CD4-positive, alpha-beta memory T cell (primary cell): ENCODE measurements at places on chromosomes 2 and 18.

GRCh38 chr2:102251042-102251848 lies 60.1 kb upstream of the IL1RL1 start:
- H3K27me3 ChIP-seq = no peaks in the 10 kb centered on the region
- H3K4me1 ChIP-seq = peaks cover 12% of the 10 kb centered on the region
- no peak overlapping the region for H3K27ac ChIP-seq

- no peaks in the 10 kb centered on the region for H3K27me3 ChIP-seq
- no peak for DNase-seq
- H3K27ac ChIP-seq = no peak overlapping the region
- no peaks in the 10 kb centered on the region for H3K36me3 ChIP-seq
These were observed 48.0 kb upstream of the MRPL33 start for GRCh38 chr2:27723372-27724144.

DNA sequence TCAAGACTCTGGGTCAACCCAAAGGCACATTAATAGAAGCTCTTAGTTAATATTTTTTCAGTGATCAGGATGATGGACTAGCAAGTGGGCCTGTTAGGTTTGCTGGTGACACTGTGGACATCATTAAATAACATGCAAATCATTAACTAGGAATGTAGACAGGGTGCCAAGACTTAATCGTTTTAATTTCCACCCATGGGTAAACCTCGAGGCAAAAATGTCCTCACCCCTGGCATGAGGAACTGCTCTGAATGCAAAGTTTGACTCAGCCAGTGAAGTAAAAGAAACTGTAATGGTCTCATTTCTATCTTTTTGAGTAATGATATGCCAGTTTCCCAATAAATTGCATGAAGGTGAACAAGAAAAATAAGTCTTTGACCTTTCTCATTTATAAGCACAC lies 152.6 kb upstream of the MEX3C start:
- no peak overlapping the region for H3K27ac ChIP-seq
- no peaks in the 10 kb centered on the region for H3K27me3 ChIP-seq
- no peak for DNase-seq
- no peak overlapping the region for H3K4me3 ChIP-seq

- no peak for DNase-seq
- H3K27ac ChIP-seq = no peak overlapping the region
- no peak overlapping the region for H3K4me3 ChIP-seq
These were observed 58.4 kb downstream of the CELF4 start for GRCh38 chr18:37507239-37507638.

- no peak overlapping the region for H3K27ac ChIP-seq
- H3K27me3 ChIP-seq = no peaks in the 10 kb centered on the region
- no peak for DNase-seq
These were observed 319.8 kb upstream of the HNRNPA3 start for GRCh38 chr2:176892676-176893226.

DNA sequence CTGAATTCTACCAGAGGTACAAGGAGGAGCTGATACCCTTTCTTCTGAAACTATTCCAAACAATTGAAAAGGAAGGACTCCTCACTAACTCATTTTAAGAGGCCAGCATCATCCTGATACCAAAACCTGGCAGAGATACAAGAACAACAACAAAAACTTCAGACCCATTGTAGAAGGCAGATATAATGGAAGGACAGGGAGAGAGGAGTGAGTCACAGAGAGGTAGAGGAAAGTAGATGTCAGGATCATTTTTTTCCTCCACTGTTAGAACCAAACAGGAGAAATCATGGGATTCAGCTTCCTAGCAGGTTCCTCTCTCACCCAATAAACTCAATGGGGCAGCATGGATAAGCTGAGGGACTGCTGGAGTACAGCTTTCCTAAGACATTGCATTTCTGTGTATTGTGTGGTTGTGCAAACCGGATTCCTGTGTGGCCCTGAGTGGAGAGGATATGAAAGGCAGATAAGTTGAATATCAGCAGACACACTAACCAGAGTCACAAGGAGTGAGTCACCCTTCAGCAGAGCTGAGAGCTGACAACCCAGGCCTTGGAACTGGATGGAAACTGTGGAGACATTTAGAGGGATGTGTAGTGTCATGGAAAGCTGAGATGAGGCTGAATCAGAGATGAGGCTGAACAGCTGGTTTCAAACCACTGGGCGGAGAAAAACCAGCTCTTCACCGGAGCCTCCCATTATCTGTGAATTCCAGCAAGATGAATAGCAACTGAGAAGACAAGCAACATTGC lies 60.9 kb upstream of the MMADHC start:
- no peak overlapping the region for H3K4me3 ChIP-seq
- no peaks in the 10 kb centered on the region for H3K36me3 ChIP-seq
- H3K4me1 ChIP-seq = no peaks in the 10 kb centered on the region
- no peaks in the 10 kb centered on the region for H3K27me3 ChIP-seq

DNA sequence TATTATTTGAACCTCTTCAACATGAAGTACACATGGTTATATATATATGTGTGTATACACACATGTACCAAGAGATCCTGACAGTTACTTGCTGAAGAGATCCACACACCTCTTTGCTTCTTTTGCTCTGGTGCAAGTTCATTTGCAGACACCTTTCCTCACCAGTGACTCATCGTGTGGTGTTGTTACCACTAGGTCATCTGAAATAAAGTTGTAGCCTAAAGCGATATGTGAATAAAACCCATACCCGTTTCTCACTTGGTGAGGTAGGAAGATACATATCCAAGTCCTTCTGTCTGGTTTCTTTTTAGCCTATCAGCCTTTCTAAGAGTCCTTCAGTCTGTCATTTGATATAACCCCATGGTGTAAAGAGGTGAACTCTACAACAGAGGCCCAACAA lies 379.4 kb upstream of the RAB12 start:
- H3K27ac ChIP-seq = no peak overlapping the region
- H3K27me3 ChIP-seq = no peaks in the 10 kb centered on the region
- H3K4me3 ChIP-seq = no peak overlapping the region
- no peak for DNase-seq
- H3K36me3 ChIP-seq = no peaks in the 10 kb centered on the region

DNA sequence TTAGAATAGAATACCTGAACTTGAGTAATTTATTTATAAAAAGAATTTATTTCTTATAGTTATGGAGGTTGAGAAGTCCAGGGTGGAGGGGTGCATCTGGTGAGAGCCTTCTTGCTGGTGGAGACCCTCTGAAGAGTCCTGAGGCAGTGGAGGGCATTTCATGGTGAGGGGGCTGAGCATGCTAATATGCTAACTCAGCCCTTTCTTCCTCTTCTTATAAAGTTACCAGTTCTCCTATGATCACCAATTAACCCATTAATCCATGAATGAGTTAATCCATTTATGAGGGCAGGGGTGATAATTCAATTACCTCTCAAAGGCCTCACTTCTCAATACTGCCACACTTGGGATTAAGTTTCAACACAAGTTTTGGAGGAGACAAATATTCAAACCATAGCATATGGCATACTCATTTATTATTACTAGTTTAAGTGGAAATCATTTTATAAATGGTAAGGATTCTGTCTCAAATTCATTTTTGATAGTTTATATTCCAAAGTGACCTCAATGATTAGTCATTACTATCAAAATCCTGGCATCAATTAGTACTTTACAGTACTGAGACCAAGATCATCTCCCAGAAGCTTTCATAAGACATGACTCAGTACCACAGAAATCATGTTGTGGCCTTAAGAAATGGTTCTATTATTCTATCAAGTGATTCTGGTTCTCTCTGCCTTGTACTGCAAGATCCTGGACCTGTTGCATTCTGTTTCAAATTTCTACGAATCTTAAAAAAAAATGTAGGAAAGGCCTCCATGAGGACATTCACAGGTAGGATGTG lies 5.5 kb downstream of the ZNF396 start:
- no peak overlapping the region for H3K27ac ChIP-seq
- H3K4me3 ChIP-seq = no peak overlapping the region
- no peaks in the 10 kb centered on the region for H3K36me3 ChIP-seq
- H3K4me1 ChIP-seq = peaks cover 6% of the 10 kb centered on the region

GRCh38 chr18:59821983-59822382 lies 77.8 kb upstream of the PMAIP1 start:
- H3K27ac ChIP-seq = no peak overlapping the region
- H3K36me3 ChIP-seq = no peaks in the 10 kb centered on the region
- H3K27me3 ChIP-seq = no peaks in the 10 kb centered on the region
- no peaks in the 10 kb centered on the region for H3K4me1 ChIP-seq
- H3K4me3 ChIP-seq = no peak overlapping the region

DNA sequence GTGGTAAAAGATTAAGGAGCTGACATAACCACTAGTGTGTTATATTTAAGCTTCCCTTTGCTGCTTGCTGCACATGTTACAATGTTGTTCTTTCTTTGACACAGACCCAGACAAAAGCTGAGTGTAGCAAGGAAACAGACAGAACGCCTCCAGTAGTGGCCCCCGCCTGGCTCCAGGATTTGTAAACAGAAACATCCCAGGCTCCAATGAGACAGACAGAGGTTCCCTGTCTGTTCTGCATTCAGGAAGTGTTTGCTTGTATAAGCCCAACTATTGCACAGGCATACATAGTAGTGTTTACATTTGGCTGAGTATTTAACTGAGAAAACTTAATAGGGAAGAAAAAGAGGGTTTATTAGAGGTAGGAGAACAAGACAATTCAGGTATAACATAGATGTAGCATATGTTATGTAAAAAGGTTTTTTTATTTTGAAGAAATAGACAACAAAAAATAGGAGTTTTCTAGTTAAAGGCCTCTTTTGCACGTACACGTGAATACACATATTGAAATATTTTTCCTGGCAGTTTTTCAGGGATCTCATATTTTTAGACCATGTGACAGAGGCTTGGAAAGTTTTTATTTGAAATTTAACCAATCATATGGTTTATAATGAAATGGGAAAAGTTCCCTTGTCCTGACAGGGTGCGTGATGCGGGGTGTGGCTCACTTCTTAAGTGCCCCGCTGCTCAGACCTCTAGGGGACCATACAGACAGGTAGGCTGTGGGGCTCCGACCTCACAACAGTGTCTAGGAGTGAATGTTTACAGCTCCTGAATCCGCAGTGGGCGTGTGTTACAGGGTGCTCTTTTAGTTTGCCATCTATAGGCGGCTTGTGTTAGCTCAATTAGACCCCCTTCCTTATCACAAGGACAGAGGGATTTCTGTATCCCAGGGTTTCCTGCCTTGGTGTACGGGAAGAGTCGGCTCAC lies 118.4 kb downstream of the BMPR2 start:
- no peaks in the 10 kb centered on the region for H3K4me1 ChIP-seq
- H3K27ac ChIP-seq = no peak overlapping the region
- H3K27me3 ChIP-seq = no peaks in the 10 kb centered on the region

DNA sequence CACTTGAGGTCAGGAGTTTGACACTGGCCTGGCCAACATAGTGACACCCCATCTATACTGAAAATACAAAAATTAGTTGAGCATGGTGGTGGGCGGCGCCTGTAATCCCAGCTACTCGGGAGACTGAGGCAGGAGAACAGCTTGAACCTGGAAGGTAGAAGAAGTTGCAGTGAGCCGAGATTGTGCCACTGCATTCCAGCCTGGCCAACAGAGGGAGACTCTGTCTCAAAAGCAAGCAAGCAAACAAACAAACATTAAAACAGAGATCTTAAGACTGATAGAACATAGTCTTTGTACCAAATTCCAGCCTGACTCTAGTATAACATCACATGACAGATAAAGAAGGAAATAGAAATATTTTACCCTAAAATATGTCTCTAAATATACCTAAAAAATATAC lies 168.1 kb downstream of the PTPRM start:
- H3K27ac ChIP-seq = no peak overlapping the region
- H3K36me3 ChIP-seq = no peaks in the 10 kb centered on the region
- no peak for DNase-seq
- no peak overlapping the region for H3K4me3 ChIP-seq

DNA sequence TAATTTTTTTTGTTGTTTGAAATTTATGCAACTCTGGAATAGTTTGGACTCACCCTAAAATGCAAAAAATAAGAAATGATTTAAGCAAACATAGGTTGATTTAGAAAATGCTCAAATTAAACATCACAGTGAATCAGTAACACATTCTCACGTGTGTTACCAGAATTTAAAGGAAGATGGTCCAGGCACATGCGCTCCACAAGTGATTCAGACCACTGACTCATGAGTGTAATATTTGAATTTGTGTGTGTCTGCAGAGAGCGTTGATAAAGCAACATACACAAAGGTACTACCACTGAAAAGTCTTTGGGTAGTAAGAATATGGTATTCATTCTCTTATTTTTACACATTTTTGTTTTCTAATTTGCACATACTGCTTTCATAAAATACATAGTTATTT lies 7.9 kb downstream of the SS18 start:
- no peak overlapping the region for H3K4me3 ChIP-seq
- H3K27ac ChIP-seq = no peak overlapping the region
- H3K27me3 ChIP-seq = no peaks in the 10 kb centered on the region
- peaks cover 20% of the 10 kb centered on the region for H3K36me3 ChIP-seq

- no peaks in the 10 kb centered on the region for H3K36me3 ChIP-seq
- H3K4me3 ChIP-seq = no peak overlapping the region
- H3K27ac ChIP-seq = no peak overlapping the region
- no peaks in the 10 kb centered on the region for H3K27me3 ChIP-seq
These were observed 88.5 kb upstream of the CD226 start for GRCh38 chr18:70036168-70036567.

GRCh38 chr18:9711361-9712129 lies 3.4 kb downstream of the RAB31 start:
- peaks cover 9% of the 10 kb centered on the region for H3K27me3 ChIP-seq
- no peak overlapping the region for H3K27ac ChIP-seq
- no peak for DNase-seq
- peaks cover 10% of the 10 kb centered on the region for H3K4me1 ChIP-seq

DNA sequence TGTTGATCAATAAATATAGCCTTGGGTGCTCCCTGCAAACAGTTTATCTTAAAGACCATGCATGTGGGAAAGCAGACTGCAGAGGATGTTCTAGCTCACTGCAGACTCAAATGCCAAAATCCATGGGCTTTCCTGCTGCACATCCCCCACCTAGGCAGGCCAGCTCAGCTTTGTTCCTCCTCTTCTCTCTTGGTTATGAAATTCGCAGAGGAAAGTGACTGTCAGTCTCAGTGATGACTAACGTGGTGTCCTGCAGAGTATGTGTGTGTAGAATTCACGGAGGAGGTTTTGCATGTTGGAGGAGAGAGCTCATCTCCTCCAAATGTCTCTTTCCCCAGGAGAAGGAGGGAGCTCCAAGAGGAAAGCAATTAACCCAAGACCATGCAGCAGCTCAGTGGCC lies 21.4 kb upstream of the KCNS3 start:
- H3K27me3 ChIP-seq = peaks cover 7% of the 10 kb centered on the region
- DNase-seq = no peak
- H3K4me3 ChIP-seq = no peak overlapping the region
- H3K36me3 ChIP-seq = no peaks in the 10 kb centered on the region
